ENCODE measurements at places on chromosomes 4 and X. TPM values are rescaled to one million over a fixed set of nuclear protein-coding genes. Genes with fewer than 3 reads are reported as not detected.

Gene CCDC110
- 0.25 TPM for total RNA-seq

Gene SLIT2
- 6.3 TPM for total RNA-seq

Gene UBE2D3
- 276 TPM for total RNA-seq

Gene ARSJ
- not detected for total RNA-seq

Gene F8A3
- not detected for total RNA-seq

Gene NAP1L3
- not detected for total RNA-seq

Gene DAPP1
- total RNA-seq: 2.2 TPM

Measured in K562 (cell line).